ENCODE measurements at places on chromosomes 12 and 14. TPM values are rescaled to one million over a fixed set of nuclear protein-coding genes. Genes with fewer than 3 reads are reported as not detected.

The SERPINA12 gene
- total RNA-seq, result not detected

The PRB3 gene
- total RNA-seq, result not detected

The EPS8 gene
- 2.1 TPM for total RNA-seq

The KRT73 gene
- total RNA-seq, result not detected

The TEX52 gene
- not detected for total RNA-seq

The NPAS3 gene
- not detected for total RNA-seq

- peaks cover 65% of the 10 kb centered on the region for H3K36me3 ChIP-seq
- H3K27me3 ChIP-seq, result no peaks in the 10 kb centered on the region
- H3K27ac ChIP-seq, result no peak overlapping the region
- no peak overlapping the region for H3K4me3 ChIP-seq
- no peak for DNase-seq
Measured at GRCh38 chr12:105343836-105344235, 13.3 kb downstream of the C12orf75 start.

- peaks cover 33% of the 10 kb centered on the region for H3K27me3 ChIP-seq
- H3K27ac ChIP-seq, result no peak overlapping the region
- H3K4me1 ChIP-seq, result peaks cover 2% of the 10 kb centered on the region
- no peak for DNase-seq
Measured at GRCh38 chr14:96713426-96713825, 83.8 kb upstream of the VRK1 start.

GRCh38 chr12:127249428-127249827 is 1017.5 kb upstream of the TMEM132C start:
- no peak overlapping the region for H3K27ac ChIP-seq
- H3K27me3 ChIP-seq, result peaks cover 5% of the 10 kb centered on the region
- no peaks in the 10 kb centered on the region for H3K36me3 ChIP-seq
- DNase-seq, result no peak
- no peak overlapping the region for H3K4me3 ChIP-seq
- no peaks in the 10 kb centered on the region for H3K4me1 ChIP-seq

GRCh38 chr14:92956961-92957360 is 34.0 kb downstream of the CHGA start:
- no peaks in the 10 kb centered on the region for H3K36me3 ChIP-seq
- no peak for DNase-seq

- peaks cover 10% of the 10 kb centered on the region for H3K27me3 ChIP-seq
- H3K36me3 ChIP-seq, result peaks cover 1% of the 10 kb centered on the region
Measured at GRCh38 chr12:102454808-102455760, 25.3 kb downstream of the IGF1 start.

- no peaks in the 10 kb centered on the region for H3K36me3 ChIP-seq
- no peak overlapping the region for H3K4me3 ChIP-seq
- no peak overlapping the region for H3K27ac ChIP-seq
- no peaks in the 10 kb centered on the region for H3K4me1 ChIP-seq
- no peak for DNase-seq
- no peaks in the 10 kb centered on the region for H3K27me3 ChIP-seq
Measured at GRCh38 chr14:105582639-105583038, 56.3 kb downstream of the TMEM121 start.

DNA sequence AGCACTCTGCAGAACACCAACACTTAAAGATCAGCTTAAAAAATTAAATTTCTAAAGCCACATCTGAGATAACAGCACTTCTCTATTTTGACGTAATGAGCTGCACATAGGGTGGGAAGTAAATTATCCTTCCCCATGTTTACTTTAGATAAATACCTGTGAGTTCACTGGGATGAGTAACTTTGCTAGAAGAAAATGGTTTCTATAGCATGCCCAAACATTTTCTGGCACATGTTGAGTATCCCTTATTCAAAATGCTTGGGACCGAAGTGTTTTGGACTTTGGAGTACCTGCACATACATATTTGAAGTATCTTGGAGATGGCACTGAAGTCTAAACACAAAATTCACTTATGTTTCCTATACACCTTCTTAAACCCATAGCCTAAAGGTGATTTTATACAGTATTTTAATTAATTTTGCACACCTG is 6.6 kb downstream of the SLC38A2 start:
- H3K27me3 ChIP-seq, result no peaks in the 10 kb centered on the region
- no peak for DNase-seq
- peak overlapping the region; percentile 18 for H3K27ac ChIP-seq
- peaks cover 89% of the 10 kb centered on the region for H3K36me3 ChIP-seq
- peaks cover 87% of the 10 kb centered on the region for H3K4me1 ChIP-seq

DNA sequence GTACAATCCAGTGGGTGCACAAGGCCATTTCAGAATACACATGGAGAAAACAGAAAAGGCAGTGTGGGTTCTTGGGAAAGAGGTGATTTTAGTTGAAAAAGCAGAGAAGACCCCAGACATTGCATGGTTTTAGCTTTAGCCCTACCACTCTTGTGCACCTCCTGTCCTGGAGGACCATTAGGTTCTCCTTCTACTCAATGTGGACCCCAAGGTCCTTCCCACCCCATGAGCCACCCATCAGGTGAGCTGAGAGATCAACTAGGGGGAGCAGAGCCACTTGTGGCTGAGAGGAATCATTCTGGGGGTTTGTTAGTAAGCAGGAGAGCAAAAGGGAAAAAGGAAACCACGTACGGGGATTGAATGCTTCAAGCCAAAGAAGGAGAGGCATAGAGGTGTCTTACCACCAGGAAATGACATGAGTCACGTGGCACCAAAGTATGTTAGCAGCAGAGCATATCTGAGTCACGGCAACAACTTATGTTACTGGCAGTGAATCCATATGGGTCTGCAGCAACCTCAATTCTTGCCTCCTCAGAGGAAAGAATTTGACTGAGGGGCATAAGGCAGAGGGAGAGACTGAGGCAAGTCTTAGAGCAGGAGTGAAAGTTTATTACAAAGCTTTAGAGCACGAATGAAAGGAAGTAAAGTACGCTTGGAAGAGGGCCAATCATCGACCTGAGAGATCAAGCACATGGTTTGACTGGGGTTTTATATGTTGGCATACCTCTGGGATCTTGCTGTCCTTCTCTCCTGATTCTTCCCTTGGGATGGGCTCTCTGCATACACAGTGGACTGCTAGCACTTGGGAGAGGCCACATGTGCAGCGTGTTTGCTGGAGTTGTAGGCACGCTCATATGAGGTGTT is 73.9 kb downstream of the HSD17B6 start:
- H3K36me3 ChIP-seq, result no peaks in the 10 kb centered on the region
- H3K4me1 ChIP-seq, result peaks cover 13% of the 10 kb centered on the region
- H3K27me3 ChIP-seq, result peaks cover 4% of the 10 kb centered on the region
- H3K4me3 ChIP-seq, result no peak overlapping the region
- peak; percentile 62 for DNase-seq

GRCh38 chr12:43111608-43112007 is 440.4 kb downstream of the ADAMTS20 start:
- H3K4me1 ChIP-seq, result no peaks in the 10 kb centered on the region
- no peak overlapping the region for H3K27ac ChIP-seq
- H3K4me3 ChIP-seq, result no peak overlapping the region
- no peaks in the 10 kb centered on the region for H3K27me3 ChIP-seq
- DNase-seq, result no peak

- no peak overlapping the region for H3K4me3 ChIP-seq
- peaks cover 12% of the 10 kb centered on the region for H3K27me3 ChIP-seq
- DNase-seq, result peak; percentile 46
- H3K4me1 ChIP-seq, result peaks cover 20% of the 10 kb centered on the region
- H3K27ac ChIP-seq, result no peak overlapping the region
- no peaks in the 10 kb centered on the region for H3K36me3 ChIP-seq
Measured at GRCh38 chr12:52380271-52380694, 5.2 kb downstream of the KRT84 start.

GRCh38 chr14:39318574-39318973 is 84.9 kb downstream of the MIA2 start:
- H3K4me3 ChIP-seq, result no peak overlapping the region
- H3K4me1 ChIP-seq, result no peaks in the 10 kb centered on the region
- DNase-seq, result no peak

- H3K36me3 ChIP-seq, result no peaks in the 10 kb centered on the region
- no peaks in the 10 kb centered on the region for H3K27me3 ChIP-seq
- no peak overlapping the region for H3K4me3 ChIP-seq
- DNase-seq, result no peak
Measured at GRCh38 chr12:32995623-32996022, 99.0 kb upstream of the PKP2 start.

- H3K4me3 ChIP-seq, result no peak overlapping the region
- no peaks in the 10 kb centered on the region for H3K36me3 ChIP-seq
- DNase-seq, result no peak
- no peaks in the 10 kb centered on the region for H3K27me3 ChIP-seq
Measured at GRCh38 chr14:77314043-77314442, 6.6 kb downstream of the POMT2 start.

GRCh38 chr14:59306775-59307174 is 118.3 kb downstream of the DAAM1 start:
- DNase-seq, result no peak
- no peaks in the 10 kb centered on the region for H3K27me3 ChIP-seq
- peaks cover 4% of the 10 kb centered on the region for H3K36me3 ChIP-seq
- H3K27ac ChIP-seq, result no peak overlapping the region

DNA sequence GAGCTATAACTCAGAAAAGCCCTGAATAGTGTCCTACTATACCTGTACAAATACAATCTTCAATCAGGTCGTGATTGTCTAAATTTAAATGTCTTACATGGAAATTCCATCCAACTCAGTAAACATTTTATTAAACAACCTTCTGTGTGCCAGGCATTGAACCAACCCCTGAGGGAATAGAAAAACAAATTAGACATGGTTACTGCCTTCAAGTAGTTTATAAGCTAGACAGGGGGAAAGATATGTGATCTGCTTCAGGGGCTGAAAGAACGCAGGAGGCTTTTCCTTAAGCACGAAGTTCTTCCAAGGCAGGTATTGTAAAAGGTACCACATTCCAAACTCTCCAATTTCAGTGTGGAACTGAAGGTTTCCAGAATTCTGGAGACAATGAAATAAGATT is 39.7 kb upstream of the STAB2 start:
- H3K36me3 ChIP-seq, result no peaks in the 10 kb centered on the region
- no peak overlapping the region for H3K4me3 ChIP-seq
- peaks cover 16% of the 10 kb centered on the region for H3K27me3 ChIP-seq
- no peak for DNase-seq
- peaks cover 13% of the 10 kb centered on the region for H3K4me1 ChIP-seq
- H3K27ac ChIP-seq, result no peak overlapping the region

Measured in activated CD8-positive, alpha-beta memory T cell treated with anti-CD3 and anti-CD28 coated beads, Interleukin-2, amount 10 ng/mL, durations not matched to agents 7 days and 5 days (primary cell).